BJ (cell line): ENCODE measurements at places on chromosomes 4 and X. TPM values are rescaled to one million over a fixed set of nuclear protein-coding genes. Genes with fewer than 3 reads are reported as not detected.

DNA sequence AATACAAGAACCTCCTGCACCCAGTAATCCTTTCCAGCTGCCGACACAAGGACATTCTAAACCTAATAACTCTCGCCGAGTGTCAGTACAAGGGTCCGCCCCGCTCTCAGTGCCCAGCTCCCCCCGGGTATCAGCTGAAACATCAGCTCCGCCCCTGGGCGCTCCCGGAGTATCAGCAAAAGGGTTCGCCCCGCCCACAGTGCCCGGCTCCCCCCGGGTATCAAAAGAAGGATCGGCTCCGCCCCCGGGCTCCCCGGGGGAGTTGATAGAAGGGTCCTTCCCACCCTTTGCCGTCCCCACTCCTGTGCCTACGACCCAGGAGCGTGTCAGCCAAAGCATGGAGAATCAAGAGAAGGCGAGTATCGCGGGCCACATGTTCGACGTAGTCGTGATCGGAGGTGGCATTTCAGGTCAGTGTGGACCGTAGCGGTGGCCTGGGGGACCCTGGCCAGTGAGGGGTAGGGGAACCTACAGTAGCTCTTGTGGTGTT is at the start of gene MAOA:
MAOA (plus strand) TSS at position 295 of the 490 bp plus-strand sequence; CDS start at position 338, 43 bp downstream.
- DNase-seq = no peak

DNA sequence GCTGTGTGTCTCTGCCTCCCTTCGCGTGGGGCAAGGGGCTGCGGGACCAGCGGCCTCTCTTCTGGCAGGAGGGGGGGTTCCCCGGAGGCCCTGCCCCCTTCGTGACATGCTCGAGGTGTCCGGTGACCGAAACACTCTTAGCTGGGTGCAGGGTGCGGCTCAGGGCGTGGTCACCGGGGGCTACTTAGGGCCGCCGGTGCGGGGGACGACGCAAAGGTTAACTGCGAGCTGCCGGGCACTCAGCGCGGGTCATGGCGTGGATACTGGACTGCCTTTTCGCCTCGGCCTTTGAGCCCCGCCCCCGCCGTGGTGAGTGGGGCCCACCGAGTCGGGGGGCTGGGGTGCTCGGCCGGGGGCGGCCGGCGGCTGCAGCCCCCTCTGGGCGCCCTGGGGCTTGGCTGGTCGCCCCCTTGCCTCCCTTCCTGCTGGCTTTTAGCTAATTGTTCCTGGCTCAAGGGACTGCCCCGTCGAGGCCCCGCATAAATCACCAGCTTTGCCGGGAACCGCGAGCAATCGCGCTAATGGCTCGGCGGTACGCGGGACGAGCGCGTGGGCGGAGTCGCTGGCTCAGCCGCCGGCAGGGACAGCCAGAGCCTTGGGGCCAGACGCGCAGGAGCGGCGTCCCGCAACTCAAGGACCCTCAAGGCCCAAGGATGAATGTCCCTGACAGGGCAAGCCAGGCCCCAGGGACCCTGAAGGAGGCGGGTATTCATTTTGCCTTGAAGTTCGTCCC is at the start of gene ARHGAP36:
ARHGAP36 (plus strand) TSS at position 211 of the 733 bp plus-strand sequence. CDS start 23,320 bp downstream, outside the sequence.
- DNase-seq = no peak

GRCh38 chr4:159283696-159284095 is 180.8 kb downstream of the RAPGEF2 start:
- DNase-seq = peak; percentile 72

DNA sequence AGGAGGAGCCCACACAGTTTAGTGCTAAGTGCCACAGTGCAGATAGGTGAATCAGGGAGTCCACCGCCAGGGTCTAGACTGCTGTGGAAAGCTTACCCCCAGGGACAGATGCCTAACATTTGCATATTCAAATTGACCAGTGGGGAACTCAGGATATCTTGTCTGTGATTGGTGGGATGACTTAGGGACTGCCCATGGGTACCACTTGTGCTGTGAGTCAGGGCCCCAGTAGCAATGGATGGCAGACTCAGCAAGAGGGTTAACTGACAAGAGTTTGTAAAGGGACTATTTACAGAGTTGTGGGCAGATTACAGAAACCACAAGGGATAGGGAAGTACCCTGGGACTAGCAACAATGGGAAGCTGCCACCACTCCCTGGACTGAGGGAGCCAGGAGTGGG is 282.1 kb downstream of the BCOR start:
- no peak for DNase-seq

DNA sequence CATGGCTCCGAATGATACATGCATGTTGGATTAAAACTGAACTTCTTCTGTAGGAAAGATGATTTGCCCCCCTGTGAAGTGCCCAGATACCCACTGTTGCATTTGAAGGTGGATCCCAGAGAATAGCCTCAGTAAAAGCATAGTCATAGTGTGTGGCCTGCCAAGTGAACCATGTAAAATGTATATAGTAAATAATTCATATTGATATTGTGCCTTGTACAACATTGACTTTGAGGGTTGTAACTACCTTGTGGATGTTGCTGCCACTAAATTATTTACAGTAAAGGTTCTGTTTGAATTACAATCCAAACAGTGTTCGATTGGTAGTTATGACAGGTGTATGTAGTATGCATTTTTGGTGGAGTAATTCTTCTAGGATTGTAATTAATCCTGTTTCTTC is 19.2 kb downstream of the TMEM131L start:
- DNase-seq = no peak

GRCh38 chrX:129651756-129652564 is 2.8 kb downstream of the APLN start:
- DNase-seq = no peak

DNA sequence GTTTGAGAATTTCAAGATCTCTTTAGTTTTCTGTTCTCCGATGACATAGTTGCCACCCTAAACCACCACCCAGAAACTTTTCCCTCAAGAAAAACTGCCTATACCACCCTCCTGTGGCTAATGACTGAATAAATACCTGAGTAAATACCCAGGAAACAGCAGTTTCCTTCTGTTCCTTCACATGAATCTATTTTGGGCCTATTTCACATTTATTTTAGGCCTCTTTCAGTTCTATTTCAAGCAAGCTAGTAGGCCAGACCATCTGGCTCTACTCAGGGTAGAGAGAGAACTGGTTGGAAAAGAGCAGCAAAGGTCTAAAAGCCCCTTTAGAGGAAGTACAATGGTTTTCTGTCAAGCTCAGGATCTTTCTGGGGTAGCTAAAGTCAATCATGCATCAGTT is 23.4 kb downstream of the ARHGEF9 start:
- DNase-seq = no peak

LONRF3 gene
- not detected in 2 replicates for polyA plus RNA-seq

PDGFRA gene
- polyA plus RNA-seq = 90.5 and 129 TPM in 2 replicates

ABLIM2 gene
- polyA plus RNA-seq = 0.07 TPM in 1 of 2 replicates, not detected in the other

IL3RA gene
- 0.80 and 1.5 TPM in 2 replicates for polyA plus RNA-seq
